ENCODE measurements at places on chromosomes 11 and 22. TPM values are rescaled to one million over a fixed set of nuclear protein-coding genes. Genes with fewer than 3 reads are reported as not detected.

Gene OR56A1
- not detected for total RNA-seq

Gene GGTLC2
- total RNA-seq: not detected

Gene MISFA
- total RNA-seq: not detected

GRCh38 chr22:33806191-33806590, 114.1 kb downstream of the LARGE1 start:
- peak; percentile 81 for DNase-seq

- no peak for DNase-seq
Observed at GRCh38 chr11:10208131-10208575, 85.9 kb downstream of the SBF2 start.

DNA sequence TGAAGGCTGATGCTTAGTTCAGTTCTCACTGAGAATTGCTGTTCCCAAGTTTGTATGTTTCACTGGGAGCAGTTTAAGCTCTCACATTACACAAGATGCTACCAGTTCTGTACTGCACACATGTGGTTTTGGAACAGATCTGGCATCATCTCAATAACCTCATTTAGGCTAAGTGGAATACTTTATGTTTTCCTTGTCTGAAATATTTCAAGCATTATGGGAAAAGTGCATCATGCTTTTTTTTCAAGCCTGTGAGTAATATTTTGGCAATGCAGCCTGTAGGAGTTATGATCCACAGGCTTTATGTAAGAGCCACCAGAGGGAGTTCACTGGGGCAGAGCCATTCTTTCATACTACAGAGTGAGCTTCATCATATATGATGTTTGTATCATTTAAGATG, 141.5 kb downstream of the OR4C45 start:
- DNase-seq: no peak
